AG09309 (cell line): ENCODE measurements at places on chromosomes 16 and 17.

DNA sequence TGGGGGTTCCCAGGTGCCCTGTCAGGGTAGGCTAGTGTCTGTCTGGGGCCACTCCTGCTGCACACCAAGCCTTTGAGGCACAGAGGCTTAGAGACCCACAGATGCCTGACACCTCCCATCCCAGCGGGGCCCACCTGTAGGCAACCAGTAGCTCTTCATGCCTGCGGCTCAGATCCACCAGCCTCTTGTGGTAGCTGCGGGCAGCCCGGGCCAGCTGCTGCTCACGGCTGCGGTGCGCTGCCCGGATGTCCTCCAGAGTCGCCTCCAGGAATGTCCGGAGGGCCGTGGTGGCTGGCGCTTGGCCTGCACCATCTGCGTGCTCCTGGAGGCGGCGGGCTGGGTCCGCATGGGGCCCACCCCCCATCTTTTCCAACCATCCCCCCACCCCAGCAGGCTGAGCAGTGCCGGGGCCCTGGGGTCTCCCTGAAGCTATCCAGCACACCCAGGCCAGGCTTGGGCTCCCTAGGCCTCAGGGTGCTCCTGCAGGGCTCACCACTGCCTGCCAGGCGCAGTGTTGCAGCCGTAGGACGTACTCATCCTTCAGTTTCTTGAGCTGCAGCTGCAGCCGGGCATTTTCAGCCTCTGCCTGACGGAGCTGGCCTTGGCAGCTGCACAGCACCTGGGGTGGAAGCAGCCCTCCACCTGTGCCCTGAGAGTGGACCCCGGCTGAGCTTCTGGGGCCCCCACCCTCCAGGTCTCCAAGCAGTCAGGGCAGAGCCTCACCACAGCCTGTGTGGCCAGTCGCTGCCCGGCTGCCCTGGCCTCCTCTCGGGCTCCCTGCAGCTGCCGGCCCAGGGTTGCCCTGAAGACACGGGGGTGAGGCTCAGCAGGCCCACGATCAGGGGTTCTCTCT, 1.8 kb downstream of the CCDC78 start:
- DNase-seq = no peak

DNA sequence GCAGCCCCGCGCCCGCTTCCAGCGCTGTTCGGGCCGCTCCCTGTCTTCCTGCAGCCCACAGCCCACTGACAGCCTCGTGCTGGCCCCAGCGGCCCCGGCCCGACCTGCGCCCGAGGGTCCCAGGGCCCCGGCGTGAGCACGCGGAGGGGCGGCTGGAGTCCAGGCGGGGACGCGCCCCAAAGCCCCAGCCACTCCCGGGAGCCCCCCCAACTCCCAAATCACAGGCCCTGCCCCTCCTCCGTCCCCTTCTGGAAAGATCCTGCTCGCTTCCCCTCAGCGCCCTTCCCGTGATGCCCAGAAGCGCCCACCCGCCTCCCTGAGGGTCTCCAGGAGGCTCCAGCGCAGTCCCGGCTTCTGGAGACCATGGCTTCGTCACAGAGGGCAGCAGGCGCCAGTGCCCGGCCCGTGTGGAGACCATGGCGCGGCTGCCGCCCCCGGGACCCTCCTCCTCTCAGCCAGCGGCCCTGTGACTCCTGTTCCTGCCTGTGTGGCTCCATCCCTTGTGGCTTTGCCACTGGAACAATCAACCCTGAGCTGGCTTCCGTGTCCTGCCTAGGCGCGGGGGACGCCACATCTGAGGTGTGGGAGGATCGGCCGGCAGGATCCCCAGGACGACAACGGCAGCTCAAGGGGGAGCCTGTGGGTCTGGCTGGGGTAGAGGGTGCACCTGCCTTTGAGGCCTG, 3.9 kb downstream of the UTS2R start:
- DNase-seq = no peak

- DNase-seq = no peak
Observed at GRCh38 chr17:8997994-8998628, 23.2 kb upstream of the NTN1 start.

GRCh38 chr16:79509211-79509631, 91.3 kb downstream of the MAF start:
- no peak for DNase-seq

GRCh38 chr16:77298418-77299360, 99.5 kb downstream of the SYCE1L start:
- DNase-seq = peak; percentile 89

DNA sequence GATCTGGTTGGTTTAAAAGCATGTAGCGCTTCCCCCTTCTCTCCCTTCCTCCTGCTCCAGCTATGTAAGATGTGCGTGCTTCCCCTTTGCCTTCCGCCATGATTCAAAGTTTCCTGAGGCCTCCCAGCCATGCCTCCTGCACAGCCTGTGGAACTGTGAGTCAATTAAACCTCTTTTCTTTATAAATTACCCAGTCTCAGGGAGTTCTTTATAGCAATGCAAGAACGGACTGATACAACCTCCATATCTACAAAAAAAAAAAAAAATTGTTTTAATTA, 16.6 kb upstream of the PDXDC1 start:
- no peak for DNase-seq

DNA sequence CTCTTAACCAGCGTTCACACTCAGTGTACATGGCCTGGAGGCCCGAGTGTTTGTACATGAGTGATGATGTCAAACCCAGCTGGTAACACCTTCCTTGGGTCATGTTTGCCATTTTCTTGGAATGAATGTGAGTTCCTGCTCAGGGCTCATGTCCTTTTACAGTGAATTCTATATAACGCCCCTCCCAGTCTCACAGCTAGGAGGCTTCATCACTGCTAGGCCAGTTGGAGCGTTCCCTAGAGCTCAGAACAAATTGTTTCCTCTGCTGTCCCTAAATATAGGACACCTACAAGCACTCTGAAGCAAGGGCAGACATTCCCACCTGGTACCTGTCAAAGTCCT, 5.5 kb downstream of the TIMM22 start:
- DNase-seq = no peak

DNA sequence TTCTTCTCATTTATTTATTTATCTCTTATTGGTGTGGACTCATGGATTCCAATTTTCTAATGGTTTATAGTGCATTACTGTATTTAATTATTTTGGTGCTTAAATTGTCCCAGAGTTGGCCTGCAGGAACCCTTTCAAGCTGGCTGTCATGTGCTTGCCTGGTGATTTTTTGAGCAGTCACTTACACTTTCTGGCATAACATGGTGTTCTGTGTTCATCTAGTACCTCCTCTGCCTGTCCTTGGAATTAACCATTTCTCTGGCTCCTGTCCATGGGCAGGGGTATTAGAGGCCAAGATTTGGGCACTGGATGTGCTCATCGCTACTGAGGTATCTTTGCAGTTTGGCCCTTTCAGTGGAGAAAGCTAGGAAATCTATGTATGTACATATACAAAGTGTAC, 67.0 kb downstream of the CLEC16A start:
- DNase-seq = no peak

- DNase-seq = peak; percentile 46
Observed at GRCh38 chr16:13866073-13866472, 53.9 kb upstream of the ERCC4 start.

GRCh38 chr16:4200000-4200780, 41.7 kb downstream of the SRL start:
- no peak for DNase-seq

DNA sequence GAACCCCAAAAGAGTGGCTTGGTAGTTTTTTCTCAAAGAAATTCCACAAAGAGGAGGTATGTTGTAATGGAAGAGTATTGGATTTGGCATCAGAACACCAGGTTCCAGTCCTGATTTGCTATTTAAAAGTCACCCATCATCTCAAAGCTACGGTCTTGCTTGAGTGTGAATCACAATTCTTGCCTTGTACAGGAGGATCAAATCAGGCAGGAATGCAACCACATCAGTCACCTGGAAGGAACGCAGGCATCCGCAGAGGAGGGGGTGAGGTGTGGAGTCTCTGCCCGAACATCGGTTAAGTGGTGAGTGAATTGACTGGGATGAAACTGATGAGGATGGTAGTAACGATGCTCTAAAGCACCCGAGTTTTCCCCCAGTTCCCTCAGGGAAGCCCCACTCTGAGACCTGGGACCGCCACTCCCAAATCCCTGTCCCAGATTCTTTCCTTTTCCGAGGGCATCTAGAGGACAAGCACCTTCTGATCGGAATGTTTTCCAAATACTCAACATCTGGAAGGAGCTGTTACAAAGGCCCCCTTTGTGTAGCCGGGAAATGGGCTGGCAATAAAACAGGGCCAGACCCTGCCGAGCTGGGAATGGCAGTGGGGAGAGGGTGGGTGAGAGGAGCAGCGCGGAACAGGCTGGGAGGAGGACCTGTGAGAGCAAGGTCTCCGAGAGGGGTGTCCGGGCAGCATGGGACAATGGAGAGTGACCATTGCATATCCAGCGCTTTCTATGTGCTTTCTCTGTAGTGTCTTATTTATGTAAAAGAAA, 469.6 kb downstream of the SLC39A11 start:
- DNase-seq = no peak

GRCh38 chr17:5097101-5097834, 14.4 kb downstream of the ZNF232 start:
- no peak for DNase-seq

DNA sequence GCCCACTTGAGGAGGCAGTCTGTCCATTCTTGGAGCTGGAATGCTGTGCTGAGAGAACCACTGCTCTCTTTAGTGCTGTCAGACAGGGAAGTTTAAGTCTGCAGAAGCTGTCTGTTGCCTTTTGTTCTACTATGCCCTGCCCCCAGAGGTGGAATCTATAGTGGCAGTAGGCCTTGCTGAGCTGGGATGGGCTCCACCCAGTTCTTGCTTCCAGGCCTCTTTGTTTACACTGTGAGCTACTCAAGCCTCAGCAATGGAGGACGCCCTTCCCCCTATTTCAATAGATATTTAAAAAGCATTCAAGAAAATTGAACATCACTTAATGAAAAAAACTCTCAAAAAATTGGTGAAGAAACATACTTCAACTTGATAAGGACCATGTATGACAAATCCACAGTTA, 313.5 kb downstream of the PHKB start:
- no peak for DNase-seq

GRCh38 chr17:19260958-19261357, 23.8 kb downstream of the EPN2 start:
- DNase-seq = no peak

DNA sequence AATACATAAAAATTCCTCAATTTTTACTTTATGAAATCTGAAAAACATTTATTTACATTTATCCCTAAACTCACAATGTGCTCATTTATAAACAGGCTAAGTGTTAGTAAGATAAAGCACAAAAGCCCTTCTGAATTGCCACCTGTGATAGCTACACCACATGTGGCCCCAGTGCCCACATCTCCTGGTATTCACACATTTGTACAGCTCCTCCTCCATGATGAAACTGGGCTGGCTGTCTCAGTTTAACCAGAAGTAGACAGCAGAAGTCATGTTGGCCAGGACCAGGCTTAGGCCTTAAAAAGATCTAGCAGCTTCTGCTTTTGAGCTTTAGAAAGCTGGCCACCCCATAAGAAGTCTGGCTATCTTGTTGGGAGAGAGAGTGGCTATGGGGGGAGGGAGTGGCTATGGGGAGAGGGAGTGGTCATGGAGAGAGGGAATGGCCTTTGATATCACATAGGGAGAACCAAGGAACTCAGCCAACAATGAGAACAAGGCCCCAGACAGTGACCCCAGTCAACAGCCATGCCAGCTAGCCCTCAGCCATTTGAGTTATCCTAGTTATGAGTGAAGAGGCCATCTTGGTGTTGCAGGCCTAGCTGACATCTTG, 47.4 kb downstream of the CEP95 start:
- no peak for DNase-seq

GRCh38 chr17:3033248-3033640, 30.2 kb downstream of the OR1D5 start:
- DNase-seq = no peak

GRCh38 chr17:32481193-32481592, 5.6 kb upstream of the CDK5R1 start:
- no peak for DNase-seq

- DNase-seq = no peak
Observed at GRCh38 chr16:70470927-70471341, 16.5 kb downstream of the FCSK start.

DNA sequence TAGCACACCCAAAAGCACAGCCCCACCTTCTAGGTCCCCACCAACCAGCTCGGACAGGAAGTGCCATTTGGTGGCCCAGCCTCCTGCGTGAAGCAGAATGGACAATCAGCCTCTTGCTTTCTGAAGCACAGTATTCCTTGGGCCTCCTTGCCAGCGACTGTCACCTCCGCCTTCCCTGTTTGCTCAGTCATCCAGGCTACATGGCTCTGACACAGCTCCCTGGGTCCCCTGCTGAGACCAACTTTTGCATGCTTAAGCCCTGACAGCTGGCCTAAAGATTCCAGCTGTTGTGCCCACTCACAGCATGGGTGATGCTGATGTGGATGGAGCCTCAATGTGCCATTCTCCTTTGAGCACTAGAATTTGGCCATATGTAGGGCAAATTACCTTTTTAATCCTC, 4.5 kb upstream of the CACNG5 start:
- no peak for DNase-seq

DNA sequence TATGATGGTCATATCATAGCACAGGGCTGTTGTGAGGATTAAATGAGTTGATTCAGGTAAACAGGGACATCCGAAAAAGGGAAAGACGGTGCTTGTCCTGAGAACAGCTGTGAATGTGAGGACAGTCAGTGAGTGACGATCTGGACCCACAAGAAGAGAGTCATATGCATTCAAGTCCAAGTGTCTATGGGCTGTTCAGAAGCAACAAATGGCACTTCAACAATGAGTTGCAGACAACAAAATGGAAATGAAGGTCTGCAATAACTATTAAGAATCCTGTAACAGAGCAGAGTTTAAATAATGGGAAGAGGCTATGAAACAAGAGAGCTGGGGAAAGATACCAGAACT, 100.3 kb downstream of the ADCY9 start:
- no peak for DNase-seq

GRCh38 chr17:55760643-55761355, 9.9 kb downstream of the PCTP start:
- DNase-seq = no peak

GRCh38 chr17:70357190-70357589, 187.9 kb downstream of the KCNJ2 start:
- no peak for DNase-seq

GRCh38 chr17:79671085-79671694, 59.6 kb upstream of the ENPP7 start:
- no peak for DNase-seq

GRCh38 chr17:79713391-79713790, 17.4 kb upstream of the ENPP7 start:
- DNase-seq = no peak
